Fibroblast of the aortic adventitia (primary cell): ENCODE measurements at places on chromosomes 16 and 17. TPM values are rescaled to one million over a fixed set of nuclear protein-coding genes. Genes with fewer than 3 reads are reported as not detected.

DNA sequence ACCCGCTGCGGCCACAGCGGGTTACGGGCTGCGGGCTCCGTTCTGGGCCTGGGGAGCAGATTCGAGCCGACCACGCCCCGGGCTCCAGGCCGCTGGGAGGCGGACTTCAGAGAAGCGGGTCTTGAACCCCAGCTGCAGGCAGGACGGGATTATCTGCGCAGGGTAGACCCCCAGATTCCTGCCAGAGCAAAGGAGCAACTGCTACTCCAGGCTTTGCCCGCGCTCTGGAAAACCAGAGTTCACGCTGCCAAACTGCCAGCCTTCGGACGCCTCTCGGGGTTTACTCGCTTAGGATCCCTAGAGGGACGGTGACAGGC is 301 bp upstream of the ULK2 start:
- DNase-seq: no peak

TMC7 gene
- total RNA-seq: 0.41 and 1.5 TPM in 2 replicates

DNA sequence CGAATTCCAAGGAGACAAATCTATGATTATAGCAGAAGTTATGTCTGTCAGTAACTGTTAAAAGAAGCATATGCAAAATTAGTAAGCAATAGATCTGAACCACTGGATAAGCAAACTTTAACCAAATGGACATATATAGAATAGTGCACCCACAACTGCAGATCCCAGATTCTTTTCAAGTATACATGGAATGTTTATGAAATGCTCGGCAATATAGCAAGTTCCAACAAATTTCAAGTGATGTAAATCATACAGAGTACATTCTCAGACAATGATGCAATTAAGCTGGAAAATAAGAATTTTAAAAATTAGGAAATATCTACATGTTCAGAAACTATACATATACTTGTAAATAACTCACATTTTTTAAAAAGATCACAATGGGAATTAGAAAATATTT is 8.4 kb upstream of the HELZ start:
- DNase-seq: peak; percentile 23

DNA sequence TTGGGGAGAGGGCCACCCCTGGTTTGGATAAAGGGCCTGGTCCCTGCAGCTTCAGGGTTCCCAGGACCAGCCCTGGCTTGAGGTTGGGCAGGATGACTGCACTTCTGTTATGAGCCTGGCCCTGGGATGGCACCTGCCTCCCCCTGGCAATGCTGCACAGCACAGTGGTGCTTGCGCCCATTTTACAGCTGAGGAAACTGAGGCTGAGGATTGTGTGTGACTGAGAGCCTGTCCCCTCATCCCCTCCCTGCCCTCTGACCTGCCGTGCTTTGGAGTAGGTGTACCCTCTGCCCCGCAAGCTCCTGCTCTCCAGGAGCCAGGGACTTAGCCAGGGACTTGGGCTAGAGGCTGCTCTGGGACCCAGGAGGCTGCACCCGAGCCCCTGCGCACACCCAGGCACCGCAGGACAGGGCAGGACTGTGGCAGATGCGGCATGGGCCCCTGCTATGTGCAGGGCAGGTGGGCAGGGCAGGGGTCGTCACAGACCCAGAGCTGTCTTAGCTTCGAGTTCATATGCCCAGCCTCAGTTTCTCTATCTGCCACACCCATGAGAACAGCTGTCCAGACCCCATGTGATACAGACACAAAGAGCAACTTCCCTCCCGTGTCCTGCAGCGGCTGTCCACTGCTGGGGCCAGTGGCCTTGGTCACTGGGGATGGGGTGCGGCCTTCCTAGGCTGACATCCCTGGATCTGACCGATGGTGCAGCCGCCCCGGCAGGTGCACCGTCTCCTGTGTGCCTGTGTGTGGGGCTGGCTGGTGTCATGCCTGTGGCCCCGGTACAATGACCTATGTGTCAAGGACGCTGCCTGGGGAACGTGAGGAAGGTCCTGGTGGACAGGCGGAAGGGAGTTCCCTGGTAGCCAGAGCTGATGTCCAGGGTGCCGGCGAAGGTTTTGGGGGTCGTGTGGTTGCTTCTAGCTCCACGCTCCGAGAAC is 36.6 kb downstream of the BAHCC1 start:
- no peak for DNase-seq

PPL gene
- 53.9 and 57.9 TPM in 2 replicates for total RNA-seq

DNA sequence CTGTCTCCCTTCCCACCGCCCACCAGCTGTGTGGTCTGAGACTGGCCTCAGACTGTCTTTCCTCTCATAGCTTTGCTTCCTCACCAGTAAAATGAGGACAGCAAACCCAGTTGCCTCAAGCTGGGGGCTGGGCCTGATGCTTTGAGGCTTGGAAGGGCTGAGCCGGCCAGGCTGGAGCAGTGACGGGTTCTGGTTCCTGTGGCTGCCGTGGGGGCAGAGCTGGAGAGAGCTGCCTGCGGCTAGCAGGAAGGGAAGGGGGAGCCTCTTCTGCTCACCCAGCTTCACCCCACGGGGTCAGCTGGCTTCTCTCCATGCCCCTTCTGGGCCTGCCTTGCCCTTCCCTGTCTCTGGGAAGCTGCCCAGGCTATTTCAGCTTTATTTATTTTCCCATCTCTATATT is 23.7 kb downstream of the LASP1 start:
- DNase-seq: no peak

- no peak for DNase-seq
Observed at GRCh38 chr16:53771655-53772497, 67.9 kb downstream of the FTO start.

GJD3 gene
- 5.9 TPM in 1 of 2 replicates, not detected in the other for total RNA-seq

HAP1 gene
- under 0.01 TPM in 1 of 2 replicates, not detected in the other for total RNA-seq

GRCh38 chr17:17724307-17725010 is 43.2 kb downstream of the RAI1 start:
- peak; percentile 58 for DNase-seq

GRCh38 chr17:34997355-34997862 is 17.1 kb downstream of the LIG3 start:
- DNase-seq: peak; percentile 91
